ENCODE measurements at places on chromosomes 11 and 22. TPM values are rescaled to one million over a fixed set of nuclear protein-coding genes. Genes with fewer than 3 reads are reported as not detected.
A peak's percentile ranks its signal among the peaks of the same experiment; 100 is the strongest.

DNA sequence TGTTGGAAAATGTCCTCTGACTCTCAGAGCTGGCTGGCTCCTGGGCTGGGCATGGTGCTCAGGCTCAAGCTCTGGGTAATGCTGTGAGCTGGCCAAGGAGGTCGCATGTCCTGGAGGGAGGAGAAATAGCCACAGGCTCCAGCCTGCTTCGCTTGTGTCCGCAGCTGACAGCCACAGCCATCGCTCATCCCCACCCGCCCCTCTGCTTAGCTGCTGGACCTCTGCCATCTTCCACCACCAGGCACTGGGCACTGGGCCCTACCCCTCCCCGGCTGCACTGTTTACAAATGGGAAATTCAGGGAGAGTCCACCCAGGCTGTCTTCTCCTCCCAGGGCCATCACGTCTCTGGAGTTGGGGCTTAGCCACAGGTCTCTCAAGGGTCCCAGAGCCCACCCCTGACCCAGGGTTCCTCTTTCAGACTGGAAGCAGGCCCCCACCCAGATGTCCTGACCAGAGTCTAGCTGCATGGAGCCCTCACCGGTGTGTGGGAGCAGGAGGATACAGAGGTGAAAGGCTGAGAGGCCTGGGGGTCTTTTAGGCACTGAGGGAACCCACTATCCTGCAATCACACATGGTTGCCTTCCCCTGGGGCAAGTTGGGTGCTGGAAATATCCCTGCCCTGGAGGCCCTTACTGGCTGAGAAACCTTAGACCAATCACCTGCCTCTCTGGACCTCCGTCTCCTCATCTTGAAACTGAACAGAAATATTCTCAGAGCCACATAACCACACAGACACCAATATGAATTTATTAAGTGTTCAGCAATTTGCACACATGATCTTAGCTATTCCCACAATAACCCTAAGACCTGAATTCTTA, 62.7 kb downstream of the CD82 start:
- peak; percentile 80 for DNase-seq
- no peaks in the 10 kb centered on the region for H3K36me3 ChIP-seq
- no peaks in the 10 kb centered on the region for H3K27me3 ChIP-seq

The SLC15A3 gene
- total RNA-seq = 17.5 TPM

DNA sequence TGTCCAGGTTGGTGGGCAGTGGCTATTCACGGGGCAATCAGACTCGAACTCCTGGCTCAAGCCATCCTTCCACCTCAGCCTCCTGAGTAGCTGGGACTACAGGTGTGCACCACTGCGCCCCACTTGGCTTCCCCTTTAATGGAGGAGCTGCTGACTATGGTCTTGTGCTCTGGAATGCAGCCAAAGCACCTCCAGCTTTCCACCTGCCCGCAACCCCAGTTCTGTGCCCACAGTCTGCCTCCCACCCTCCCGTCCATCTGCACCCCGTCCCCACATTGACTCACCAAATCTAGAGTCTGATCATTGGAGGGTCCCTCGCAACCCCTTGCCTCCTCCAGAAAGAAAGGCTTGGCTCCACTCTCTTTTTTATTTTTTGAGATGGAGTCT, 41.0 kb downstream of the KCNJ4 start:
- no peaks in the 10 kb centered on the region for H3K36me3 ChIP-seq
- DNase-seq = no peak
- no peaks in the 10 kb centered on the region for H3K4me1 ChIP-seq
- no peak overlapping the region for H3K4me3 ChIP-seq
- H3K27ac ChIP-seq = peak overlapping the region; percentile 75

- H3K27me3 ChIP-seq = no peaks in the 10 kb centered on the region
- H3K4me1 ChIP-seq = no peaks in the 10 kb centered on the region
- no peak overlapping the region for H3K27ac ChIP-seq
- DNase-seq = no peak
- no peak overlapping the region for H3K4me3 ChIP-seq
Measured at GRCh38 chr11:45272701-45273100, 13.4 kb downstream of the SYT13 start.

DNA sequence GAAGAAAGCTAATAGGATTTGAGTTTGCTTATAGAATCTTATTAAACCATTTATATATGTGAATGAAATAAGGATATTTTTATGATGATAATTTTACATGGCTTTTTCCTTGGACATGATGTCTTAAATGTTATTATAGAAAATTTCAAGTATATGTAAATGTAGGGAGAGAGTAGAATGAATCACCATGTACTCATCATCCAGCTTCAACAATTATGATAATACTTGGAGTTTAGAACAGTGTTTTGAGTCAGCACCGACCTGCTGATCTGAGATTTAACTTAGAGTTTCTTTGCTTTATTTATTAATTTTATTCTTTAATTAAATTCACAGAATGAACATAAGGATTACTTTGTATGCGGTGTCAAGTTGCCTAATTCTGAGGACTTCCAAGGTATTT, 193.5 kb downstream of the UVRAG start:
- no peak overlapping the region for H3K27ac ChIP-seq
- peaks cover 18% of the 10 kb centered on the region for H3K36me3 ChIP-seq
- no peak for DNase-seq
- no peaks in the 10 kb centered on the region for H3K4me1 ChIP-seq

- DNase-seq = no peak
- no peaks in the 10 kb centered on the region for H3K27me3 ChIP-seq
- H3K4me3 ChIP-seq = no peak overlapping the region
- no peak overlapping the region for H3K27ac ChIP-seq
Measured at GRCh38 chr11:95886462-95886861, 37.4 kb downstream of the MTMR2 start.

DNA sequence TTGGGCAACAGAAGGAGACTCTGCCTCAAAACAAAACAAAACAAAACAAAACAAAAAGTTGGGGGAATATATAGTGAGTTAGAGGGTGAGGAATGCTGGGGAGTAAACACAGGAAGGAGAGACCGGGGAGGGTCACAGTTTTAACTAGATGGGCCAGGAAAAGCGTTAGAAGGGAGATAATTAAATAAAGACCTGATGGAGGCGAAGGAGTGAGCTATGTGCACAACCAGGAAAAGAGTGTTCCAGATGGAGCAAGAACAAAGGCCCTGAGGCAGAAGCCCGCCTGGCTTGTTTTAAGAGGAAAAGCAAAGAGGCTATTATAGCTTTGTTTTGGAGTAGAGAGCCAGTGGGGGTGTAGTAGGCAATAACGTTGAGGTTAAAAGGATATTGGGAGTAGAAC, 4.8 kb upstream of the PLA2G6 start:
- no peaks in the 10 kb centered on the region for H3K36me3 ChIP-seq
- no peak overlapping the region for H3K4me3 ChIP-seq
- no peaks in the 10 kb centered on the region for H3K27me3 ChIP-seq
- DNase-seq = no peak
- H3K27ac ChIP-seq = no peak overlapping the region

The OR2D2 gene
- not detected for total RNA-seq

GRCh38 chr11:115528225-115528624, 24.0 kb upstream of the CADM1 start:
- no peaks in the 10 kb centered on the region for H3K36me3 ChIP-seq
- H3K27ac ChIP-seq = peak overlapping the region; percentile 60
- no peaks in the 10 kb centered on the region for H3K27me3 ChIP-seq

DNA sequence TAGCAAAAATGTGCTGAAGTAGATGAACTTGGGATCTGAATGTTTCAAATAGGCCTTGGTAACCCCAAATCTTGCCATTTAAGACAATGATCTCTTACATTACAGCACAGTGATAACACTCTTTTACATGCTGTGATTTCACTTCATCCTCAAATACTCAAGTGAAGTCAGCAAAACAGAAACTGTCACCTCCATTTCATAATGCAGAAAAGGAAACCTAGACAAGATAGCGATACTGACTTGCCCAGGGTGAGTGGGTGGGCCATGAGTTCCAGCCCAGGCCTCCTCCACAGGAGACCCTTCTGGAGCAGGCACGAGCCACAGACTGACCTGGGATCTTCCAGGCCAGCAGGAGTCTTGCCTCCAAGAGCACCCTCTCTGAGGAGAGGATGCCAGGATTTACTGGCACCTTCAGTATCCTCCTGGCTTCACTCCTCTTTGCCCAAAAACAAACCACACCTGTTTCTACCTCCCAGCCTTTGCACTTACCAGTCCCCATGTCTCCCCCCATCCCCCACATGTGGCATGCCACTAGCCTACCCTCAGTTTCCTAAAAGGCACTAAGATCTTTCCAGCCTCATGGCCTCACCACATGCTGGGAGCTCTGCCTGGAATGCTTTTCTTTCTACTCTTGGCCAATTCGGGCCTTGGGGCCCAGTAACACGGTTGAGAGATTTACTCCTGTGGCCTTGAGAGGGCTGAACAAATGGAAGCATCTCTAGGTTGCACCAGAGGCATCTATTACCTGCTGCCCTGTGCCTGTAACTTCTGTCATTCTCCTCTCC, 1.9 kb upstream of the DGAT2 start:
- no peaks in the 10 kb centered on the region for H3K27me3 ChIP-seq
- no peaks in the 10 kb centered on the region for H3K36me3 ChIP-seq
- DNase-seq = no peak
- H3K27ac ChIP-seq = no peak overlapping the region
- H3K4me1 ChIP-seq = no peaks in the 10 kb centered on the region

GRCh38 chr11:78946945-78947902, 372.6 kb upstream of the NARS2 start:
- no peak overlapping the region for H3K27ac ChIP-seq
- no peak for DNase-seq
- no peaks in the 10 kb centered on the region for H3K4me1 ChIP-seq
- no peak overlapping the region for H3K4me3 ChIP-seq
- no peaks in the 10 kb centered on the region for H3K36me3 ChIP-seq

- H3K27me3 ChIP-seq = no peaks in the 10 kb centered on the region
- no peak for DNase-seq
- H3K4me1 ChIP-seq = no peaks in the 10 kb centered on the region
- no peaks in the 10 kb centered on the region for H3K36me3 ChIP-seq
- no peak overlapping the region for H3K27ac ChIP-seq
- H3K4me3 ChIP-seq = no peak overlapping the region
Measured at GRCh38 chr11:26958702-26959049, 35.2 kb upstream of the FIBIN start.

Data from right atrium auricular region (tissue), 2 donors.